ENCODE measurements at places on chromosomes 7 and 10.

GRCh38 chr7:151784853-151785680, 91.8 kb downstream of the PRKAG2 start:
- DNase-seq = no peak

GRCh38 chr7:101754424-101755159, 62.8 kb upstream of the CUX1 start:
- DNase-seq = peak; percentile 32

DNA sequence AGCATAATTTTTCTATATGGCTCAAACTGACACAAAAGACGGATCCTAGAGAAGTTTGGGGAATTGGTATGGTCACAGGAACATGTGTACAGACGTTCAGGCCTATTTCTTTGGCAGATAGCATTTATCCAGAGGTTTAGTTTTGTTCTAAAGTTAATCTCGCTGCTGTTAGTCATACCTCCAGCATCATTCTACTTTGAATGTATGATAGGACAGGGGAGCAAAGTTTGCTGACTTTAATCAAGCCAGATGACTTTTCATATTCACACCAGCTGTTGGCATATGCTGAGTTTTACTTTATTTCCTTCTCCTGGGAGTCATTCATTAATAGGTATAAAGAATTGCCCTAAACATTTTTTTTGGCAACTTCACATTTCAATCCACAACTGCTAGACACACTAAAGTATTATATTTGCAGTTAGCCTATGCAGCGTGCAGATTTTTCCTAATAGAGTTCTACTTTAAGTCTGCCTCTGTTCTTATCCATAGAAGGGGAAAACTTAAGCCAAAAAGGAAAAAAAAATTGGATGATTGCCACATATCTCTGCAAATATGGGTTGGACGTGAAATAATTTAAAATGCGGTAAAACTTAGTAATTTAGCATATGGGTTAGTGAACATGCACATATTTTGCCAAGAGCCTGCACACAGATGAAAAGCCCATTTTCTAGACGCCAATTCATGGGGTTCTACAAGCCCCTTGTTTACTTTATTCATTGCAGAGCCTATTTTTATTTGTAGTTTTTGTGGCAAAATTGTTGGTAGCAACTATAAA, 213.1 kb downstream of the C7orf25 start:
- no peak for DNase-seq

DNA sequence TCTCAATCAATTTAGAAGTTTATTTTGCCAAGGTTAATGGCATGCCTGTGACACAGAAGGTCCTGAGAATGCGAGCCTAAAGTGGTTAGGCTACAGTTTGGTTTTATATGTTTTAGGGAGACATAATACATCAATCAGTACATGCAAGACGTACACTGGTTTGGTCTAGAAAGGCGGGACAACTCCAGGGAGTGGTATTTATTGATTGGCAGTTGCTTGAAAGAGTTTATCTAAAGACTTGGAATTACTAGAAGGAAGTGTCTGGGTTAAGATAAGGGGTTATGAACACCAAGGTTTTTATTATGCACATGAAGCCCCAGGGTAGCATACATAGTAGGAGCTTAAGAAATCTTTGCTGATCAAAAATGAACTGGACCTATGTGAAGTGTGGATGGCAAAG, 21.5 kb downstream of the NPVF start:
- DNase-seq = no peak

GRCh38 chr10:45379891-45380540, 6.0 kb downstream of the ALOX5 start:
- DNase-seq = no peak

DNA sequence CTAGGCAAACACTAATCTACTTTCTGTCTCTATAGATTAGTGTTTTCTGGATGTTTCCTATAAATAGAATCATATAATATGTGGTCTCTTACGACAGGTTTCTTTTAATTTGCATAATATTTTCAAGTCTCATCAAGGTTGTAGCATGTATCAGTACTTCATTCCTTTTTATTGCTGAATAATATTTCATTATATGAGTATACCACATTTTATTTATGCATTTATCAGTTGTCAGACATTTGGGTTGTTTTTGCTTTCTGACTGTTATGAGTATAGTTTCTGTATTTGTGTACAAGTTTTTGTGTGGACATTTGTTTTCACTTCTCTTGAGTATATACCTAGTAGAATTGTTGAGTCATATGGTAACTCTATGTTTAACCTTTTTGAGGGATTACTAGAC, 48.2 kb downstream of the SHOC2 start:
- no peak for DNase-seq

DNA sequence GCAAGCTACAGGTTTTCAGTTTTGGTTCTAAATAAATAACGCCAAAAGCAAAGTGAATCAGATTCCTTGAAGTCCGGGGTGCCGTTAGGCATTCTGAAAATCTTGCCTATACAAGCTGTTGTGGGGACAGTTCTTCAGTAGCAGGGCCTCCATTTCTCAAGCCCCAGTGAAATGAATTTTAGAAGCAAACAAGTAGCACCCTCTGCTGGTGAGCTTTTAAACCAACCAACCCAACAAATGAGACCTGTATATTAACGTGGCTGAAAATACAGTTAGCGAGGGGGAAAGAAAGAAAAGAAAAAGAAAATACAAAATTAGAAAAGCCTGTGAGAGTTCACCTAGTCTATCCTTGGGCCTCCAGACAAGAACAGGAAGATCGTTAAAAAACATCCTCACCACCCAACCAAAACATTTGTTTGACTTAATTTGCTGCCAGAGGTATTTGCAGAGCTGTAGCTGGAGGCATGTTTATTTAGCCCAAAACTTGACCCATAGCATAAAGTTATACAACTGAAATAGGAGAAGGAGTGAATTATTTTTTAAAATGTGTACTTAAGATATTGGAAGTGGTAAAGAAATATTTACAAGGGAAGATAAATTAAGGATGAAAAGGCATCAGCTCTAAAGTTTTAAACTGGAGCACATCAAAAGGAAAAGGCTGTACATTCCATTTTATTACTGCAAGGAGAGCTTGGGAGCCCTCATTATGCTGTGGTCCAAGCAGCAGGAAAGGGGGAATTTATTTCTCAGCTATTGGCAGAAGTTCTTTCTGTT, 98.9 kb downstream of the DYNC1I1 start:
- DNase-seq = peak; percentile 60

GRCh38 chr10:24993237-24993958, 22.6 kb downstream of the ENKUR start:
- DNase-seq = no peak

GRCh38 chr10:127435246-127435645, 113.9 kb upstream of the NPS start:
- DNase-seq = no peak

GRCh38 chr7:157442456-157442855, 105.7 kb downstream of the DNAJB6 start:
- no peak for DNase-seq

All from GM12865 (cell line).